ENCODE measurements at places on chromosomes 13 and 19. TPM values are rescaled to one million over a fixed set of nuclear protein-coding genes. Genes with fewer than 3 reads are reported as not detected.

The WDR62 gene
- total RNA-seq, result 21.5 TPM

GRCh38 chr13:30142486-30143211 lies 164.7 kb downstream of the KATNAL1 start:
- peak; percentile 93 for DNase-seq

- no peak for DNase-seq
Measured at GRCh38 chr13:67013709-67014108, 216.4 kb downstream of the PCDH9 start.

GRCh38 chr13:47139519-47139918 lies 242.7 kb upstream of the HTR2A start:
- no peak for DNase-seq

- DNase-seq, result no peak
Measured at GRCh38 chr19:45130888-45131615, 29.7 kb downstream of the NKPD1 start.
